ENCODE measurements at places on chromosomes 6 and 20.

DNA sequence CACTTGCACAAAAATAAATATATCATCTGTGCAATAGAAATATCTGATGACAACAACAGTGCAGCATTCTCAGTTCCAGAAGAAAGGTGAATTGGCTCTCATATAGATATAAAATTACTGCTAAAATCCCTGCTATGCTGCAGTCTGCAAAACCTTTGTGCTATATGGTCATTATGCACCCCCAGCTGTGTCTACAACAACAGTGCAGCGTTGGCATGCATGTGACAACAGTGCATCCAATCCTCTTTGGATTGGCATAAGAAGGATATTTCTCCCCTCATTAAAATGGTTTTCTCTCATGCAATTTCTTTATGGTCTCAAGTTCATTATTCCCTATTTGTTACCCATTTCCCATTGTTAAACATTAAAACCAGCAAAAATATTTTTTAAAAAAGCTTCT, 23.1 kb downstream of the OR2B6 start:
- no peak for DNase-seq

- DNase-seq = no peak
Observed at GRCh38 chr6:14477559-14477958, 360.0 kb downstream of the CD83 start.

- no peak for DNase-seq
Observed at GRCh38 chr6:121354764-121355163, 20.5 kb upstream of the TBC1D32 start.

- no peak for DNase-seq
Observed at GRCh38 chr6:1930356-1930755, 315.0 kb downstream of the GMDS start.

GRCh38 chr6:30981942-30982772, 1.4 kb upstream of the MUC21 start:
- DNase-seq = no peak

- DNase-seq = no peak
Observed at GRCh38 chr6:136752554-136752953, 39.7 kb downstream of the MAP3K5 start.

DNA sequence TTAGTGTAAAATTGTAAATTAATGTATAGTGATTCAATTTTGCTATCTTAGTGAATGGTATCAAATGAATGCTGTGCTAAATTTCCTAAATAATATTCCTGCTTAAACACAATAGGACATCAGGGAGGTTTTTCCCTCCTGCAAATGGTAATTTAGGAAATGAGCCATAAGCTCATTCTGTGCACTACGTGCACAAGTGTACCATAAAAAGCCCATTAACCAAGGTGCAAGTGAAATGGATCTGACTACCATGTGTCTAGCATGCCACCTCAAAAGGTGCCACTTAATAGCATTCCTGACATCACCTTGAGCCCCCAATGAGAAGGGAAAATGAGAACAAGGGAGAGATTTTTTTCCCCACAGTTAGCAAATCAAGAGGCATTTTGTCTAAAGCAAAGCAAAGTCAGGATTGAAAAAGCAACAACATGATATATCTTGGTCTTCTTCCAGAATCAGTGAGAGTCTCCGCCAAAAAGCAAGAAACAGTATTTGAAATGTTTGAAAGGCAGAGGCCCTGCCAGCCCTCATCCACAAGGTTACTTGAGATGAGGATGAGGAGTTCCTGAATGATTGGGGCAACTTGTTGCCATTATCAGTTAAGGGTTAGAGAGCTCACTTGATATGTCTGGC, 334.2 kb upstream of the RSPO3 start:
- no peak for DNase-seq

GRCh38 chr20:44662261-44662660, 10.8 kb upstream of the ADA start:
- no peak for DNase-seq

DNA sequence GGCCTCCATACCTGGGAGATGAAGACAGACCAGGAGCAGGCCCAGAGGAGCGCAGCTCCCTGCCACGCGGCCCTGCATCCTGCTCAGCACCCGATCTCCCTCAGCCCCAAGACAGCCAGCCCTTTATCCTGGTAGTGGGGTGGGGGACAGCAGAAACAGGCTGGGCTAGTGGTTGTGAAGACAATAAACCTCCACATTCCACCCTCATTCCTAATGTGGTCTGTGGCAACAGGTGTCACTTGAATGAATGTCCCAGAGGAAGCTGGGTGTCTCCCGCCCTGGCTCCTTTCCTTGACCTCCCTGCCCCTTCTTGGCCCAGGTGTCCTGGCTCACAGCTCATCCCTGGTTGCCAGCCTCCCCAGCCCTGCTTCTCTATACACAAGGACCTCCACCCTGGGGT, at the start of gene C6orf15:
TSS of gene C6orf15 (minus strand) at position 98 of the 400 bp plus-strand sequence. CDS start at position 78, 20 bp downstream.
- no peak for DNase-seq

DNA sequence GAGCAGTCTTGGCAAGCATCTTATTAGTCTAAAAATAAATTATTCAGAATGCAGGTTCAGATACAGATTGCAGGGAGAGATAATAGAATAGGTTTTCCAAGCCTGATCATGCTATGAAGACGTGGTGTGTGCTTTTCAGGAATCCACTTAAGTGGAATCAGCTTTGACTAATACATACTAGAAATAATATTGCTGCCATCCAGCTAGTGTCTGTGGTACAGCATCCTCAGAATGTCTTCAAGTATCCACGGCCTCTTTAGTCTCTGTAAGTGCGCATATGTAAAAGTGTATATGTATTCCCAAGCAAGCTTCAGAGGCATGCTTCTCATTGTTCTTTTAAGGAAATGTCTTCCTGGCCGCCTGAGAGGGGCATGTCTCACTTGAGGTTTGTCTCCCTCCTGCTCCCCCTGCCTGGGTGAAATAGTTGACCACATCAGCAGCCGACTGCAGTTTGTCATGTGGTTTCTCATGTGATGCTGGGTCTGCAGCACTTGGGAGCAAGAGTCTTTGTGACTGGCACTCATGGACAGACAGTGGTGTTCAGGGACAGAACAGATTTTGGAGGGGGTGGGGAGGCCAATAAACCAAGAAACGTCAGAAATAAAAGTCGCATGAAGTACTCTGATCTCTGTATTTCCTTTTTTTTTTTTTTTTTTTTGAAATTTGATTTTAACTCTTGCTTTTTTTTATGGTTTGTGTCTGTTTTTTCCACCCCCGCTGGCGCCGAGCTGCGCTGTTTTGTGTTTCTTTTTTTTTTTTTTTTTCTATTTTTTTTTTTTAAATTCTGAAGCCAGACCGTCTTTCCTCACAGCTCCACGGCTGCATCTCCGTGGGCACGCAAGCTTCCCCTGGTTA, 150.8 kb downstream of the PRL start:
- DNase-seq = no peak

DNA sequence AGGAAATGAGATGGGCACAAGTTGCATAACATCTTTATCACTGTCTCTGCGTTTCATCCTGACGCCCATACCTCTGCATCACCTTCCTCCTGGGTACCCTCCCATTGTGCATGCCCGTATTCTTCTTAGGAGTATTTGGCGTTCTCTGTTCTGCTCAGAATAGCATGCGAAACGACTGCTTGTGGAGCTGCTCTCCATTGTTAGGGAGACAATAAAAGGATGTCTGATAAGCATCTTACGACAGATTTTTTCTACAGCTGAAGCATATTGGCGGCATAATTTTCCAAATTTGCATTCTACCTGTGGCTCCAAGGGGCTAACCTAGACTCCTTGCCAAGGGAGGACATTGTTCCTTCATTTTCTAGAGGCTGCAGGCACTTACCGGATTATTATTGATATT, 118.6 kb downstream of the EDN1 start:
- DNase-seq = no peak

GRCh38 chr6:162773996-162774395, 46.2 kb downstream of the PACRG start:
- no peak for DNase-seq

DNA sequence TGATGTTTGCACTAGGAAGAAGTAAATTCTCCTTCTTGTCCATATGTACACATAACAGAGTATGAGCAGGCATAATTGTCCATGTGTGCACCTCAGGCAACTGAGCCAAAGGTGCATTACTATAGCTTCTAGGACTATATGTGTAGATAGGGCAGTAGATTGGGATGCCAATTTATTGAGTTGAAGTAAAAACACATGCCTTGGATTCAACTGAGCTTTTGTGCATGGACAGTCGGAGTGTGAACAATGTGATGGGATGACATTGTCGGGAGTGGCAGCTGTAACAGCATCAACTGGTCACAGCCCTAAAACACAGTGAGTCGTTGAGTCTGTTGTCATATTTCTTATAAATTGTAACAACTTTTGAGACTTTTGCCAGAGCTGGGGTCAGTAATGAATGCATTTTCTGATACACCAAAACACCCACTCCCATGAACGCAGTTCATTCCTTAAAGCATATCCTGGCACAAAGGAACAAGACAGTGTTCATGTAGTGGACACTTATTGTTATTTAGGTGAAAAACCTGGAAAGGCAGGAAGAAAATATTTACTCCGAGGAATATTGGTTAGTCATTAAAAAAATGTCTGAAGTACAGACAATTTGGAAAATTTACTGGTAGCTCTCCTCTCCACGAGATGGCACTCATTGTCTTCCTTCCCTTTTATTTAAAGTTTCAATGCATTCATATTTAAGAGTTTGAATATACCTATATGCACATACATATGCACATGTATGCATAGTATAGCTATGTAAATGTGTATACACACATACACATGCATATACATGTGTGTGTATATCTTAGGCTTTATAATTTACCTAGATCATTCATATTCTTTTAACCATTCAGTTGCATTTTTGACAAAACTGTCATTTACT, 302.0 kb upstream of the STXBP5 start:
- DNase-seq = peak; percentile 4

- no peak for DNase-seq
Observed at GRCh38 chr20:52332230-52332629, 140.7 kb upstream of the ZFP64 start.

- no peak for DNase-seq
Observed at GRCh38 chr6:69868961-69869360, 2.6 kb downstream of the COL19A1 start.

- DNase-seq = no peak
Observed at GRCh38 chr6:4560221-4561077, 215.8 kb upstream of the CDYL start.

DNA sequence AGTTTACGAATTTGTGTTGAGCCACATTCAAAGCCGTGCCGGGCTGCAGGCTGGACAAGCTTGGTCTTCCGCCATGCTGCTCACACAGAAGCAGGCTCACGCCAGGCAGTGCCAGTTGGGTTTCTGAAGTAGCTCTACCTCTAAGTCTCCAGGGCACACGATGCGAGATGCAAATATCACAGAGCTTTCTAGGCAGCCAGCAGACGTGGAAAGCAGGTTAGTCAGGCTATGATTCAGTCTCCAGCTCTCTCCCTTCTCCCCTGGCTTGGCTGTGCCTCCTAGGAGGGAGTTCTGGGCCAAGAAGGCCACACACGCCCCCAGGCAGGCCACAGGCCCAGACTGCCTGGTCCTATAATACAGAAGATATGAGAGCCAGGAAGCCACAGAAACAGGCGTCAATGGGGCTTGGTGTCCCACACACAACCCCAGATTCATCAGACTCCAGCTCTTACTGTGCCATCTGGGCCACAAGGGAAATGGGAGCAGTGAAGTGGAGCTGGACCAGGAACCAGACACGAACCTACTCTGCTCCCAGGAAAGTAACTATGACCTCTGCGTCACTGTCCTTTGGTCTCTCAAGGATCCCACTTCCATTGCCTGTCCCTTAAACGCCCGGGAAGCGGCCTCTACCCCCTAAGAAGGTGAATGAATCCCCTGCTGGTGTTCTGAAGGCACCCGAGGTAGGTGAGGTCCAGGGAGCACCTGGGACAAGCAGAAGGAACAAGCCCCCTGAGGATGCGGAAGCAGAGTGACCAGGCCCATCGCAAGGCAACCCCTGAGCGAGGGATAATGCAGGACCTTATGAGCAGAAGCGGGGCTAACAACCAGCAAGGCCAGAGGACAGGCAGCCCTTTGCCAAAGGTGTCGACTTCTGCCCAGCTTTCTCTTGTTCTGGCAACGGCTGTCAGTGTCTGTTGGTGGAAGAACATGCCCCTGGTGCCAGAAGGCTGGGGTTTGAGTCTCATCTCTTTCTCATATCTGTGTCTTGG, 61.2 kb downstream of the GFOD1 start:
- no peak for DNase-seq

DNA sequence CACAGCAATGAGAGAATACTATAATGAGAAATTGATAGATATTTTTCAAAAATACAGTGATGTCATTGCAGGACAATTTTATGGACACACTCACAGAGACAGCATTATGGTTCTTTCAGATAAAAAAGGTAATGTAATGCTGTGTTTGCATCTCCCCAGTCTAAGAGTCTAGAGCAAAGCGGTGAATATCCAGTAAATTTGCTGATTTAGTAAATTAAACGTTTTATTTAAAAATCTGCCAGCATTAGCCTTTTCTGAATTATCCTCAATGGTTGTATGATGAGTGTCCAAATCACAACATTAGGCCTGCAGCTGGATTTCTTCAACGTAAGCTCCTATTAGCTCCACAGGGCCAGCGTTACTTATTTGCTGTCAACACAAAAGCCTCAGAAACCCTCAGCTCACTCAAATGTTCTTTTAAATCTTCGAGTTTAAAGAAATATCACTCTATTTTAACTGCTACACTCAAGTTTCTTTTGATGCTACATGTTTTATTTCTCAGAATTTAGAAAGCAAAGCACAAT, 16.0 kb downstream of the SMPDL3A start:
- no peak for DNase-seq

DNA sequence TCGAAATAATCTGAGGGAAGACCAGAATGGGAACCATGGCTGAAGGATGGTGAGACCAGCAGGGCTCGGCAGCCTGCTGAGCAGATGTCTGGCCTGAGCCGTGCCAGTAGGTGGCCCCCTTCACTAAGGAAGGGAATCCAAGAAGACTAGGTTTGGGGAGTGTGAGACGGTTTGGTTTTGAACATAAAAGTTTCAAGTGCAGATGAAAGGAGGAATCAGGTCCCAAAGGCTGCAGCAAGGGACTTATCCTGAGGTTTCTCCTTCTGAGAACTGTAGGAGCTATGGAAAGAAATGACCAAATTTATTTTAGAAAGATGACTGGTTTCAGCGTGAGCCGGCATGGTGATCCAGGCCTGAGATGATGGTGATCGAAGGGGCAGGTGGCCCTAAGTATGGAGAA, 4.6 kb upstream of the OSER1 start:
- peak; percentile 84 for DNase-seq

- no peak for DNase-seq
Observed at GRCh38 chr6:17707371-17707651, 586 bp upstream of the NUP153 start.

- no peak for DNase-seq
Observed at GRCh38 chr6:79648328-79648727, 17.2 kb downstream of the SH3BGRL2 start.

DNA sequence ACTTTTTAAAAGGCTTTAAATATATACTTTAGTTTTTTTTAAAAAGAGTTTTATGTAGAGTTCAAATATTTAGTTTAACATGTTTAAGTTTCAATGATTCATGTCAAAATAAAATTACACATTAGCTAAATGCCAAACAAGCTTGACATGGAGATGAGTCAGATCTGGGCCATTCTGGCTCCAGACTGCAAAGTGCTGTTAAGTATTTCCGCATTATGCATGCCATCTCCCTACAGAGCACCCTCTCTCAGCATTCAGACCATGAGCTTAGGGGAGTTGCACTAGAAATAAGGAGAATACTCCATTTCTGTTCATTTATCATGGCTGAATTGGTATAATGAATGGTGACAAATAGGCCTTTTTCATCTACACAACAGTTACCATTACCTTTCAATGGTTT, 21.5 kb upstream of the HS3ST5 start:
- no peak for DNase-seq

Measured in NAMALWA (cell line).